ENCODE measurements at places on chromosomes 5 and 9.
A peak's percentile ranks its signal among the peaks of the same experiment; 100 is the strongest.

GRCh38 chr5:68729678-68730077 lies 364.1 kb upstream of the SLC30A5 start:
- no peak for DNase-seq

DNA sequence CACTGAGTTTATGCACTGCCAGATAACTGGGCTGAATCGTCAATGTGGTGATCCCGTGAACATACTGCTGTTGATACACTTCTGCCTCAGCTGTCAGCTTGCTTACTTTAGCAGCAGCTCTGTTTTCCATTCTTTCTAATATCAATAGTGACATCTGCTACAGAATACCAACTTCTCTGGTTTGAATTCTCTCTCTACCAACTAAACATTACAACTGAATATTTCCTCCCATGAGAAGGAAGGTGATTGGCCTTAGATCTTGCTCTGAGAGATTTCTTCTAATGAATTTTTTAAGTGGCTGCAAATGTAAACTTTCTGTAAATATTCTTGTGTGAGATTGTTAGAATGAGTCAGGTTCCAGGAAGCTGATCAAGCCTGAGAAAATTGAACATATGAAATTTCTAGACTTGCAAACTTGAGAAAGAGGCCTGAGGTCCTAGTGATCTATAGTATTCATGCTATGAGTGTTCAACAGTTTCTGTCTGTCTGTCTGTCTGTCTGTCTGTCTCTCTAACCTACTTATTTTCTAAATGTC lies 205.5 kb upstream of the CDKN2B start:
- DNase-seq = no peak

GRCh38 chr5:162638849-162639248 lies 571.3 kb downstream of the GABRG2 start:
- DNase-seq = no peak

DNA sequence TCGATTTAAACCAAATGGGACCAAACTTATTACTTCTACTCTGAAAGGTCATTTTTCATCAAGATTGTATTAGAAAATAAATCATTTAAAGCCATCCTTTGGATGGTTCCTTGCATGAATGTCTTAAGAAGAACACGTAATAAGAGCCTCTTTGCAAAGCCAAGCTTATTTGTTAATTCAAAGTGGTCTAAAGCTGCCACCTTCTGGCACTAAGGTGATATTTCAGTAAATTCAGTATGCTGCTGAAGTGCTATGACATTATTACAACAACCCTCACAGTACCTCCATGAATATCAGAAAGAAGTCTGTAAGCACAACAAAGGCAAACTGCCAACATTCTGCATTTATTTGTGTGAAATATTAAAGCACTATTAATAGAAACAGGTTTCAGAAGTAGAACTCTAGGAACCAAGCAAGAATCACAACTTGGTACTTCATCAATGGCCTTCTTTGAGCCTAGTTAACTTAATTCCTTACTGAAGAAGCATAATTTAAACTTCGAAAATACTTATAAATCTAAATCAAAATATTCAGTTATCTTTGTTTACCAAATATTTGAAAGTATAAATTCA lies 53.1 kb upstream of the TYRP1 start:
- no peak for DNase-seq

DNA sequence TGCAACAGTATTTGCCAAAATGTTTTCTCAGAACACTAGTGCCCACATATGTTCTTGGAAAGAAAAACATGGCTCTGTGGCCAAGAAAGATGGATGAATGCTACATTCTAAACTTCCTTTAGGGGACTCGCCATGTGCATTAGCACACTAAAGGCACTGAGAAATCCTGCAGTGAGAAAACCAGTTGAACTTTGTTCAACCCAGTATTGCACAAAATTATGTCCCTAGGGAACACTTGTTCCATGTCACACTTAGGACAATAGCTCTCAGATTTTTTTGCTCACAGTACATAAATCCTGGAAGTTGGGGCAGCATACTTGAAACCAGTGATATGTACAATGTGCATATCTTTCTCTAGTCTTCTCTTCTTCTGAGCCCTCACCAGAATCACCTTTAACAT lies 96.6 kb downstream of the ADRB2 start:
- no peak for DNase-seq

- DNase-seq = no peak
Observed at GRCh38 chr5:73367650-73368049, 80.9 kb downstream of the FOXD1 start.

GRCh38 chr5:124065508-124065907 lies 553.5 kb downstream of the CSNK1G3 start:
- no peak for DNase-seq

GRCh38 chr5:176830995-176831423 lies 20.6 kb downstream of the UNC5A start:
- DNase-seq = no peak

GRCh38 chr5:1345876-1346626 lies 1.2 kb upstream of the CLPTM1L start:
- no peak for DNase-seq

DNA sequence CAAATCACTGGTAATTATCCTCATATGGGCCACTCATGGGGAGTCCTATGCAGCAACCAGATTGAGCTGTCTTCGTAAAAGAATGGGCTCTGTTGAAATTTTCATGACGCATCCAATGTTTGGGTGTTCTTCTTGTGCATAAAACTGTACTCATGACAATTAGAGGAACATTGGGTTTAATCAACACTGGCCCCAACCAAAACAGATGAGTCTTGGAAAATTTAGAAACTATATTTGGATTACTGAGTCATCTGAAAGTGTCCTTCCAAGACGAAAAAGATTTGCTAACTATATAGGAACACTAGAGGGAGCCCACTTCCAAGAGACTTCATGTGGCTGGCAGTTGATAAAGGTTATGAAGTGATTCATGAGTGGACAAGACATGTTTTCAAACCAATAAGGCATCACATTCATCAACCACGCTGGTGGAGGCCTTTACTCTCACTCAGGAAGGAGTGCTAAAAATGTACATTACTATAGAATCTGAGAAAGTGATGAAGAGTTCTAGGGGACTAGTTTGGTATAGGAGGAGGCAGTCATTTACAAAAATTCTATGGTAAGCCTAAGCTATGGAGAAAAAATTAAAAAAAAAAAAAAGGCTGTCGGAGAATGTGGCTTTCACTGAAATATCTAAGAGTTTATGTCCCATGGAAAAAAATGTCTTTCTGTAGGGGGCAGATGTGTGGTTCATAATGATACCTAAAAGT lies 313.5 kb downstream of the PRDM9 start:
- no peak for DNase-seq

- no peak for DNase-seq
Observed at GRCh38 chr9:96408409-96409280, 9.5 kb downstream of the ZNF367 start.

DNA sequence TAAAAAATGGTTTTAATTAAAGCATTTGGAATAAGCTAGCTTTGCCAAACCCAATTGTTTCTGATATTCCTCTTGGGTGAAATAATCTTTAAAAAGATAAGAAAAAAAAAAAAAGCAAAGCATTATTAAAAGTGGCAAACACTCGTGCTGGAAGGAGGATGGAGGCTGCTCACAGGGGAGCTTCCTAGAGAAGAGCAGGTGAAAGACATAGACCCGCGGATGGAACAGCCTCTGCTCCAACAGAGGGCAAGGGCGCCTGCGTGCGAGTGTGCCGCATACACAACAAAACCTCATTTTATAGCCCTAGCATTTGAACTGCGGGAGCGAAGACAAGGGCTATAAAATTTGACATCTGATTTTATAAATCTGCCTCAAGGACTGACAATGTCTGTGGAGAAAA lies 33.4 kb upstream of the SLC25A51 start:
- no peak for DNase-seq

GRCh38 chr9:94014066-94014654 lies 59.0 kb upstream of the BARX1 start:
- DNase-seq = no peak

- no peak for DNase-seq
Observed at GRCh38 chr9:110776221-110776620, 107.6 kb downstream of the MUSK start.

GRCh38 chr5:139149477-139150199 lies 48.5 kb downstream of the SIL1 start:
- DNase-seq = no peak

DNA sequence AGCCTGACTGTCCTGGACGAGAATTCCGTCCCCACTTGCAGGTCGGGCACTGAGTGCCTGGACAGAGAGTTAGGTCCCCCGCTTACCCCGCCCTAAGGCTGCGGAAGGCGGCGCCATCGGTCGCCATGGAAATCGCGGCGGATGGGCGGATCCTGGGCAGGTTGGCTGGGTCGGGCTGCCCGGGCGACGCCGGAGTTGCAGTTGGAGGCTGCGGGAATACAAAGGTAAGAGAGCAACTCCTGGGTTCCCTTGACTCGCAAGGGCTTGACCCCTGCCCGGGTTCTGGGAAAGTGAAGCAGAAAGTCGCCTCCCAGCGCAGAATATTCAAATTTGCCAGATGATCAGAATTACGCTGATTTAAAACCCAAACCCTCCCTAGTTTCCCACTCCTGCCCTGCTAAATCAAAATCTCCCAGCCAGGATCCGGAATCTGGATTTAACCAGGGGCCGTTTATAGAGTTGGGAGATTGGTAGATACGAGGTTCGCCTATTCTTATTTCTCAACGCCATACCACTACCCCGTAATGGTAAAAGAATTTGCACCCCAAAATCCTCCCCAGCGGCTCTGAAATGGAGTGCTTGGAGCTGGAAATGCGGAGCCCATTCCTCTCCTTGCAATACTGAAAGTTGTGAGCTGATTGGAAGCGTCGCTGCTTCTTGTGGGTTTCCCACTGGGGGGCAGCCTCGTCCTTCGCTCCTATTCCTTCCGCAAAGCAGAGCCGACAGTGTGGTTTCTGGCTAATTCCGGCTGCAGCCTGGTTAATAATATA lies 156.4 kb upstream of the RASEF start:
- DNase-seq = no peak

DNA sequence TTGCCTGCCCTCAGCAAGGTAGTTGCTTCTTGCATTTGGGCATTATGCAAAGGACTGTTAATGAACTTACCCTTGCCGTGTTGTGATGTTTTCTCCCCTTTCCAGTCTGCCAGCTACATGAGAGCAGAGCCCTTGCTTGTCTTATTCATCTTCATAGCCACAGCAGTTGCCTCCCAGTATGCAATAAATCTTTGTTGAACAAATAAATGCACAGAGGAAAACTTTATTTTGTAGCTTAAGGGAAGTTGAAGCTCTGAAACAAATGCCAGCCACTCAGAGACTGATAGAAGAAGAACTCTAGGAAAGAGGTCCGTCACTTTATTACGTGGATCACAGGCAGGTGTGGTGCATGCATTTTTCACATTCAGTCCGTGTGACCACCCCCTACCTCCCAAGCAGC lies 19.7 kb downstream of the MAST4 start:
- DNase-seq = no peak

DNA sequence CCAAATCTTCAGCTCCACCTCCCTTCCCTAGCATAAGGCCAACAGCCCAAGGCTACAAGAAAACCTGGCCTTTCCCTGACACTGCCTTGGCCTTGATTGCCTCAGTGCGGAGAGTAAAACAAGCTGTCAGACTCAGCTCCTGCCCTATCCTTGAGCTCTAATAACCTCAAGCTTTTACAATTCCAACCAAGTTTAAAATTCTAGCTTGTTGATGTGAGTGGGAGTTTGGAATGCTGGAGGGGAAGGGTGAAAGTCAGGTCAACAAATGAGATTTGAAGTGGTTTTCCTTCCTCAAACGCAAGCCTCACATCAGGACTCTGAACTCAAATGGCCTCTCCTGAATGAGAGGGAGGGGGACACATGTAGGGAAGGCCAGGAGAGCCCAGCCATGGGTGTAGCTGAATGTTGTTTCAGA lies 197.0 kb upstream of the VLDLR start:
- DNase-seq = no peak

DNA sequence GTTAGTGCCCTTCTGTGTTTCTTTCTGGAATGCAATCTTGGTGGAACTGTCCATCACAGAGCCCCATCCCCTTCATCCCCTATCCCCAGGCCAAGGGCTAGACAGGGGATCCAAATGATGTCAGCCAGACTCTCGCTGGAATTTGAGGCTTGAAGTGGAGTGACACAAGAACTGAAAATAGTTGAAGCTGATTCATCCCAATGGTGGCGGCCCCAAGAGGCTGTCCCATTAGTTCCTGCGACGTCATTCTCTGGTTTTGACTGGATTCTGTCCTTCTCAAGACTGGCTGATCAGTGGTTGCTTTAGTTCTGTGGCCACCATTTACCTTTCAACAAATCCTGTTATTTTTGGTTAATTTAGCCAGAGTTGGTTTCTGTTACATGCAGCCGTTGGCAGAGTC lies 59.9 kb downstream of the SUB1 start:
- DNase-seq = no peak

DNA sequence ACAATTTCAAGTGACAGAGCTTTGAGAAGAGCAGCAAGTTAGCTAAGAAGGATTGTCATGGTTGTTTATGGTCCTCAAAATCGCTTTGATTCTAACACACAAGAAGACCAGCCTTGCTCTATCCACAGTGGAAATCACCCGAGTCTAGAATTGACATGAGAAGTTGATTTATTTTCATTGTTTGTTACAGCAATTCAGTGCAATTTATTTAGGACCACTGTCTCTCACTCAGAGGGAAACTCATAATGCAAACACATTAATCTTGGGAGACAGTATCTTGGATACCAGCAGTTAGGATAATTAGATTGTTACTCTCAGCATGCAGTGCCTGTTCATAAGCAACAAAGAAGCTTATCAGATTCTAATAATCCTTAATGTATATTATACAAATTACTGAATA lies 498.9 kb downstream of the NTRK2 start:
- DNase-seq = no peak

DNA sequence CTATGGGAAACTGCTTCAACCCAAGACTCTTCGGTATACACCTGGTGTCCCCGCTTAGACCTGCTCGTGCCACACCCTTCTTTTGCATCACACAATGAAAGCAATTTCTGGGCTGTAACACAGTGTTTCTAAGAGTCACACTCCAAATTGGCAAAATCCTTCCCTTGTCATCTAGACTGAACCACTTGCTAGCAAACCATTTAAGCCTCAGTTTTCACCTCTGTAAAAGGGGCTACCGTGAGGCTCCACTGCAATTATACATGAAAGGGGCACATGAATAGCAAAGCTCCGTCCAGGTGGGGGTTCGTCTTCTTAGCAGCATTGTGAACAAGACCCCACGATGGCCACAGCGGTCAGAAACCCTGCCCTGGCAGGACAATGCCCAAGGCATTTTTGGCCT lies 166.8 kb downstream of the PAX5 start:
- DNase-seq = no peak

- DNase-seq = no peak
Observed at GRCh38 chr5:81303563-81303962, 2.2 kb downstream of the ZCCHC9 start.

- DNase-seq = no peak
Observed at GRCh38 chr9:113522858-113523257, 59.3 kb downstream of the RGS3 start.

GRCh38 chr9:137095664-137096517 lies 9.1 kb downstream of the MAN1B1 start:
- DNase-seq = peak; percentile 83

- DNase-seq = no peak
Observed at GRCh38 chr5:119338326-119338946, 17.4 kb upstream of the TNFAIP8 start.

- no peak for DNase-seq
Observed at GRCh38 chr5:139896718-139897117, 101.1 kb downstream of the PSD2 start.

GRCh38 chr5:131783874-131784273 lies 12.9 kb downstream of the FNIP1 start:
- DNase-seq = no peak

GRCh38 chr9:115944166-115944948 lies 209.2 kb upstream of the PAPPA start:
- DNase-seq = no peak

Measured in effector memory CD8-positive, alpha-beta T cell (primary cell).